ENCODE measurements at places on chromosomes 5 and 9.
A peak's percentile ranks its signal among the peaks of the same experiment; 100 is the strongest.

- DNase-seq, result no peak
Measured at GRCh38 chr5:171137768-171138525, 171.1 kb upstream of the TLX3 start.

- DNase-seq, result no peak
Measured at GRCh38 chr9:34508951-34509350, 13.8 kb downstream of the ENHO start.

DNA sequence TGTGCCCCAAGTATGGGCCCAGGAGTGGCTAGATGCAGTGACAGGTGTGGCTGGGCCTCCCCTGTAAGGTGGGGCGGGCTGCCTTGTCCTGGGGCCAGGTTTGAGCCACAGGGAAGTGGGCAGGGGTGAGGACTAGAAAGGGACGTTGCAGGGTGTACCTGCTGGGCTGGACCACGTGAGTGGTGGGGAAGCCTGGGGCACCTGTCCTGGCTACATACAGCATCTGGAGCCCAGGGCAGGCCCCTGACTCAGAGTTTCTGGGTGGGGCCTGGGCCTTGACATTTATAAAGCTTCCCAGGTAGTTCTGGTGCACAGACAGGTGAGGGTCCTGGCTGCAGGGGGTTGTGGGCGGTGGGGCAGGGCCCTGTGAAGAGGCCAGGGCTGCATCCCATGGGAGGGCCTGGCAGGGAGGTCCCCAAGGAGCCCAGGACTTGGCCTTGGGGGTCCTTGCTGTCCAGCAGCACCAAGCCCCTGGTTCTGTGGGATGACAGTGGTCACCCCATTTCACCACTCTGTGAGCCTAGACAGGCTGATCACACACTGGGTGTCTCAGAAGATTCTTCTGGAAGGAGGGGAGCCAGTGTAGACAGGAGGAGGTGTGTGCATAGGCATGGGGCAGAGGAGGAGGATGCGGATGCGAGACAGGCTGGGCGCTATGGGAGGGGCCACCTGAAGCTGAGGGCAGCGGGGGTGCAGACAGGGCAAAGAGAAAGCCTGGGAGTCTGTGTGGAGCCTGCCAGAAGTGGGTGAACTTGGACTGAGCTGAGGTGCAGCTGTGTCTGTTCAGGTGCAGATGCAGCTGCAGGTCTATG, 94.0 kb downstream of the PHF2 start:
- no peak for DNase-seq

DNA sequence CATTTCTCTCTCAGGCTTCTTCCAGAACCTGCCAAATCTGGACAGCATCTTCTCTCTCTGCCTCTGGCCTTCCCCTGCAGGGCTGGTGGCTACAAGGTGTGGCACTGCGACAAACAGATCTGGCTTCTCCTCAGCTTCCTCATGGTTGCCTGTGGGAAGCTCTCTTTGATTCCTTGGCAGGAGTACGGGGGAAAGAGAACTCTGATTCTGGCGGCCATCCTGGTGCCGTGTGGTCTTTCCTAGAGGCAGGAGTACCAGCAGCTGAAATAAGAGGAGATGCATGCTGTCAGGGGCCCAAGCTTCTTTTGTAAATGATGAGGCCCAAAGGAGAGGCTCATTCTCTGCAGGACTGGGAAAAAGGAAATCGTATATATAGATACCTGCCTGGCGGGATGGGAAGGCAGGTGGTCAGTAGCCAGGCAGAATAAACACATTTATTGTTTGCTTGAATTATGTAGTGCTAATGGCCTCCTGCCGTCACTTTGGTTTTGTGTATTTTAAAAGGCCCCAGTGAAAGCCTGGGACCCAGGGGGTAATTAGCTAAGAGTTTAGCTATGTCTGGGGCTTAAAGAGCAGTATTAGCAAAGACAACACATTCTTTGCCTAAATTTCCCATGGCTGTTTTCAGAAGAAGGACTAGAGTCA, at the start of gene CER1:
TSS of gene CER1 (minus strand) at position 343 of the 645 bp plus-strand sequence. CDS start at position 282, 61 bp downstream.
- DNase-seq, result no peak

GRCh38 chr9:94693485-94694204, 32.9 kb upstream of the AOPEP start:
- DNase-seq, result no peak

DNA sequence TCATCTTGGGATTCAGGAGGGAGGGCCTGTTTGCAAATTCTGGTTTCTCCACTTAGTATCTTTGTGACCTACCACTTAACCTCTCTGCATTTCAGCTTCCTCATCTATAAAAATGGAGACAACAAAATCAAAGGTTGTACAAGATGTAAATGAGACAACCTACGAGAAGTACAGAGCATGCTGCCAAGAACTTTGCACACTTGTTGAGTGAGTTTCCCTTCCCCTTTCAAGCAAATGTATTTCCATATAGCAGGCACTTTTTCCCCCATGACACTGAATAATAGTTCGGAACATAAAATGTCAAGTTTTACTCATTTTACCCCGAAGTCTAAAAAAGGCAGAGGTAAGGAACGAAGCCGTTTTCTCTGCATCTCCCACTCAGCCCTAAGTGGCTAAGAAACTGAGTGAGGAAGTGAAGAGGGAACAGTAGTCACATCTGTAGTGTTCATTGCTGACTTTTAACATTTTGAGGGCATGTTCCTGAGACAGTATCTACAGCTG, 159.0 kb downstream of the TLE1 start:
- no peak for DNase-seq

- peak; percentile 22 for DNase-seq
Measured at GRCh38 chr9:21381448-21382339, 3.5 kb downstream of the IFNA2 start.

GRCh38 chr9:94872891-94873511, 146.5 kb downstream of the AOPEP start:
- DNase-seq, result no peak

DNA sequence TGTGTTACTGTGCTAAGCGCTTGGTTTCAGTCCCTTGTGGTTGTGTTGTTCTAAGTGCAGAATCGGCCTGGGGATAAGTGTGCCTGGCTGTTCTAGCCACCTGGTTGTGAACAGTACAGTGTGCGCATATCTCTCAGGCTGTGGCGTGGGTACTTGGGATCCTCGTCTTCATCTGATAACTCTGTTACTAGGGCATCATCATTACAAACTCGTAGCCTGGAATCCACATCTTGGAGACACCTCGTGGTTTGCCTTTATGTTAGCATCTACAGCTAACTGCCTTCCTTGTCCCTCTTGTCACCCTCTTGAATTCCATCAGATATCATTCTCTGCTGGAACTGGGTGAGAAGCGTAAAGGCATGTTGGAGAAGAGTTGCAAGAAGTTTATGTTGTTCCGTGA, 41.5 kb downstream of the SPTAN1 start:
- no peak for DNase-seq

- peak; percentile 67 for DNase-seq
Measured at GRCh38 chr9:109903515-109904138, 123.6 kb downstream of the PALM2AKAP2 start.

DNA sequence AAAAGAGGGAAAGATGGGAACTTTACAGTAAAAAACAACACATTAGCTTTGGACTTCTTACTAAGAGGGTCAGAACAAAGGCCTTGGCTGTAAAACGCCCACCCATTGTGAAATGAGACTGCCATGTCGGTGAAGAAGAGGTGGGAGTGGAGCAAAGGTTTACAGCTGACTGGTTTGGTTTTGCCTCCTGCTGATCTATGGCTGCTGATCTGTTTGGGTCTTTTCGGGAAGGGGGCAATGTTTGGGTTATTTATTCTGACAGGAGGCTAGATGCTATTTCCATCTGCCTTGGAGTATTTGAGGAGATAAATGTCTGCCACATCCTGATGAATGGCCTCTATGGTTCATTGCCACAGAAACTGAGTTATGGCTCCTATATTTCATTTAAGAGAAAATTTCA, 408.7 kb downstream of the TLE4 start:
- DNase-seq, result no peak

GRCh38 chr5:55850839-55851674, at the start of gene IL31RA:
Gene IL31RA (plus strand): TSS chr5:55851357. CDS start chr5:55851571, 214 bp downstream.
- no peak for DNase-seq

Data from CD4-positive, alpha-beta T cell treated with Interleukin-10 for 1 hour (primary cell).